ENCODE measurements at places on chromosomes 3 and 15.

DNA sequence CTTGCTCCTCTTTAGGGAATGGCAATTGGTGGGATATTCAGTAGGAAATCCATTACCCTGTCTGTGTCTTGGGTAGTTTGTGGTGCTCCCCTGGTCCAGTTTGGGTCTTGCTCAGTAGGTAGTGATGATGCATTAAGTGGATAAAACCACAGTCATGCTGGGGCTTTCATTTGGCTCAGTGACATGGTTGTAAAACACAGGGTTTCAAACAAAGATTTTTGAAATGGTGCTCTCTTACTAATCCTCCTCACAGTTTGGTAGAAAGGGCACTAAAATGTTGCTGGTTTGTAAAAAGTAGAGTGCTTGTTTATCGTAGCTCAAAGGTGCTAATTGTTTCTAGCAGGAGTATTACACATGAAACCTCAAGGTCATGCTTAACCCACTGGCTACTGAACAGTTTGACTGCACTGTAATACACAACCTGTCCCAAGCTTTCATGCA, 22.9 kb downstream of the BBX start:
- DNase-seq = no peak

DNA sequence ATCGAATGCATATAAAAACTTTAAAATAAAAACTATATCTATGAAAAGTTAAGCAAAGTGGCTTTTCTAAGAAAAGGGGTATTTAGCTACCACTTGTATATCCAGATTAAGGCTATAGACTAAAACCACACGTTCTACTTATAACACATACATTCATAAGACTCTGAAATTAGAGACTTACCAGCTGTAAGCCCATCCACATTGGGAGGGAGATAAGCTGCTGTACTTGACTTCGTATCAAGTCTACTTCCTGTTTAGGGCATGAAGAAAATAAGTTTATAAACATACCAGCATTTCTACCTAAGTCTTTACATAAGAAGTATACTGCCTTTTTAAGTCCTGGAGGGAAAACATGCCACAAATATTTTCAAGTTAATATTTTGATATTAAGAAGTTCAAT, 27.7 kb downstream of the AQR start:
- DNase-seq = no peak

- DNase-seq = no peak
Observed at GRCh38 chr3:150133293-150133692, 162.6 kb upstream of the PFN2 start.

DNA sequence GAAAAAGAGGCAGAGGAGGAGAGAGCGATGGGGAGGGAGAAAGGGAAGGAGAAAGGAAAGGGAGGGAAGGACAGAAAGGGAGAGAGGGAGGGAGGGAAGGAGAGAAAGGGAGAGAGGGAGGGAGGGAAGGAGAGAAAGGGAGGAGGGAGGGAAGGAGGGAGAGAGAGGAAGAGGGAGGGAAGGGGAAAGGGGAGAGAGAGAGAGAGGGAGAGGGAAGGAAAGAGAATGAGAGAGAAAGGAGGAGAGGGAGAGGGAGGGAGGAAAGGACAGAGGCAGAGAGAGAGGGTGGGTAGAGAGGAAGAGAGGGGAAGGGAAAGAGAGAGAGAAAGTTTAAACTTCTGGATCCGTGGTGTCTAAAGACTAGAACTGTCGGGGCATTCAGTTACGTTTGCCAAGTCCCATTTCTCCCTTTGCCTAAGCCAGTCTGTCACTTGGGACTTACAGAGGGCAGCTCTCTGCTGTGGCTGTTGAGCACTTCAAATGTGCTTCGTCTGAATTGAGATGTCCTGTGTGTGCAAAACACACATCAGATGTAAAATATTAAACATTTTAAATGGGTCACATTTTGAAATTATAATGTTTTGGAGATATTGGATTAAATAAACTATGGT, 62.6 kb downstream of the PLXNA1 start:
- no peak for DNase-seq

DNA sequence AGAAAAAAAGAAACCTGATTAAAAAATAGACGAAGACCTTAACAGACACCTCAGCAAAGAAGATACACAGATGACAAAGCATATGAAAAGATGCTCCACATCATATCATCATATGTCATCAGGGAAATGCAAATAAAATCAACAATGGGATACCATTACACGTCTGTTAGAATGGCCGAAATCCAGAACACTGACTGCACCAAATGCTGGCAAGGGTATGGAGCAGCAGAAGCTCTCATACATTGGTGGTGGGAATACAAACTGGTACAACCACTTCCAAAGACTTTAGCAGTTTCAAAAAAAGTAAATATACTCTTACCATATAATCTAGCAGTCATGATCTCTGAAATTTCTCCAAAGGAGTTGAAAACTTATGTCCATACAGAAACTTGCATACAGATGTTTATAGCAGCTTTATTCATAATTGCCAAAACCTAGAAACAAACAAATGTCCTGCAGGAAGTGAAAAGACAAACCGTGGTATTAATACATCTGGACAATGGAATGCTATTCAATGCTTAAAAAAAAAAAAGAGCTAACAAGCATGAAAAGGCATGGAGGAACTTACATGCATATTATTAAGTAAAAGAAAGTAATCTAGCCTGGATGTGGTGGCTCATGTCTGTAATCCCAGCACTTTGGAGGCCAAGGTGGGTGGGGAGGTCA, 107.4 kb downstream of the HES1 start:
- DNase-seq = no peak

- DNase-seq = no peak
Observed at GRCh38 chr3:38533285-38533976, 37.3 kb downstream of the EXOG start.

DNA sequence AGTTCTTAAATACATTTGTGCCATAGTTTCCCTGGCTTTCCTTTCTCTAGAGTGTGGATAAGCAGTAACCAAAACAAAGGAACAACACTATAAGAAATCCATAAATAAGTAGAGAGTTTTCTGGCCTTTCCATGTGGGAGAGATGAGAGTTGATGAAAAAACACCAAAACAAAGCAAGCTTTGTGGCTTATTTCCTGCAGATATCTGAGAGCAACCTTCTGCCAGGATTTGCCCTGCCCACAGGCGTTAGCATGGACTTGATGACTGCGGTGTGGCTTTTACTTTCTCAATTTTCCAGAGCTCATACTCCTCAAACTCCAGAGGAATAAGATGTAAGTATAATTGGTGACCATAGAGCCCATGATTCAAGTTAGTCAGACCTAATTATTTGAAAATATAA, 194.9 kb downstream of the RAP2B start:
- DNase-seq = no peak

- DNase-seq = no peak
Observed at GRCh38 chr15:36608180-36608579, 28.8 kb downstream of the CDIN1 start.

GRCh38 chr3:64351713-64352638, 126.7 kb upstream of the PRICKLE2 start:
- no peak for DNase-seq

DNA sequence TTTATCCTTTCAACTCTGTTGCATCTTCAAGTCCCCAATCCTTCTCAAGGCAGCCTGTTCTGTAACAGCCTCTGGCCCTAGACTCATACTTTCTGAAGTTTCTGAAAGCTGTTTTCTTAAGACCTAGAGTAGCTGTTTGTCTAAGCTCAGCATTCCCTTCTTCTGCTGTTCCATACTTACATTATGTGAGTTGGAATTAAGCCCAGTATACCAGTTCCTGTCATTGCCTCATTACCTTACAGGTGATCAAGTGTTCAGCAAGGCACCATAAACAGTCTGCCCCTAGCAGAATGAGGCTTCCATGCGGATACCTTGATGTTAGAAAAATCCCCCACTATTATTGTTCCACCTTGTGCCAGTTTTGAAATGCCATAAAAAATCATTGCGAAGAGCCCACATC, 180.6 kb downstream of the PLCL2 start:
- DNase-seq = no peak

DNA sequence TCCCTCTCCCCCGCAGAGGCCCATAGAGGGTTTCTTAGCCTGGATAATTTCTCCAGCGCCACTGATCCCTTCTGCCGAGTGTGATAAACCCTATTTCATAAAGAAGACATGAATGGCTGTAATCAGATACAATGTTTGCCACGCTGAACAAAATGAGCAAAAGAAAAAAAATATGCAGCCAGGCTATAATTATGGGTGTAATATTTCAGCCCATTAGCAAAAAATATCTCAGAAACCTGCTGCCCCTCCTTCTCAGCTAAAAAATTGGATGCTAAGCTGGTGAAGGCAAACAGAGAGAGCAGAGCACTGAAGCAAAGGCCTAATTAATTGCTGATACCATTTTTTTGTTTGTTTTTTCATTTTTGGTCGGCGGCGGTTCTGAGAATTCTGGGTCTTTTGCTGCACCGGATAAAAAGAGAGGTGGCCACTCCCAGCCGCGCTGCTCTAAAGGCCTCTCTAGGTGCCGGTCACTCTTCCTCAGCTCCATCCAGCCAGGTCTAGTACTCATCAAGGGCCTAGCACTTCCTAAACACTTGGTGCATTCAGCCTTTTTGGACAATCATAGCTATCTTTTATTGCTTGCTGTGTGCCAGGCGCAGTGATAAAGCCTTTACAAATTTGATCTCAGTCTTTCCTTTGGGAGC, 128.7 kb upstream of the TLE3 start:
- no peak for DNase-seq

GRCh38 chr3:45215466-45215865, 10.6 kb downstream of the TMEM158 start:
- DNase-seq = no peak

DNA sequence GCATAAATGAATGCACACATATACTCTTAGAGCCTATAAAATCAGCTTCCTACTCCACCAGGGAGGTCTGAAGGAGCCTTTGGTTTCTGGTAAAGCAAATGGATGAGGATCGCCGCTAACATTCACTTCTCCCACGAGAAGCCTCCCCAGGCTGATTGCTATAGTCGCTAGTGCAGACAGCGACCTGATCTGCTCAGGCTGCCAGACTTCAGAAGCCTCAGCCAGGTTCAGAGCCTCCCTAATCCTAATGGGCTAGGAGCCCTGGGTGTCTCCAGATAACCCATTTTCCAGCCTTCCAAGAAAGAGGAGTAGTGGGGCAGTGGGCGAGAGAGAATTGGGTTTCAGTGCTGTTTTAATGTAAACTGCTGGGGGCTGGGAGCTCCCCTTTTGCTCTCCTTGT, 35.4 kb downstream of the TPM1 start:
- DNase-seq = no peak

GRCh38 chr3:196994056-196994455, 25.4 kb upstream of the PIGZ start:
- DNase-seq = no peak

DNA sequence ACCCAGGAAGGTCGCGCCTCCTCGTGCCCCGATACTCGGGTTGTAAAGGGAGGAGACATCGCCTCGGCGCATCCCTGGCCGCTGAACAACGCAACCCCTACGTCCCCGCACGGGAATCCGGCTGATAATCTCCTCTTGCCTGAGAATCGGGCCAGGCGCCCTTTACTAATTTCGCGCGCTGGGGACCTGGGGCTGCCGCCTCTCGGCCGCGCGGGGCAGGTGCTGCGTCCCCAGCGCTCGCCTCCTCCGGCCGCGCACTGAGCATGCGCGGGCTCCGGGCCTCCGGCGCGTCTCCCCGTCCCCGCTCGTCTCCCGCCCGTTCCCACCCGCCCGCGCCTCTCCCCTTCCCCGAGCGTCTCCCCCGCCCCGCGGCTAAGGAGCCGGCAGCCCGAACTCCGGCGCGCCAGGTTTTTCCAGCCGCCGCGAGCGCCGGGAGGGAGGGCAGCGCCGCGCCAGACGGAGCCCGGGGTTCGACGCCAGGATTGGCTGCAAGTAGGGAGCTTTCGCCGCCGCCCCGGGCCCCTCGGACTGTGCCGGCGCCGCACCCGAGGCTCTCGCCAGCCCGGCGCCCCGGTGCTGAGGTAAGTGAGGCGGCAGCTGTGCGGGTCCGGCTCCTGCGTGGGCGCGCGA, at the start of gene CNTN4:
CNTN4 (plus strand) TSS at position 469 of the 630 bp plus-strand sequence.
- peak; percentile 14 for DNase-seq

GRCh38 chr3:154936196-154936595, 143.9 kb upstream of the MME start:
- no peak for DNase-seq

GRCh38 chr3:106342386-106342785, 473.6 kb upstream of the CBLB start:
- no peak for DNase-seq

DNA sequence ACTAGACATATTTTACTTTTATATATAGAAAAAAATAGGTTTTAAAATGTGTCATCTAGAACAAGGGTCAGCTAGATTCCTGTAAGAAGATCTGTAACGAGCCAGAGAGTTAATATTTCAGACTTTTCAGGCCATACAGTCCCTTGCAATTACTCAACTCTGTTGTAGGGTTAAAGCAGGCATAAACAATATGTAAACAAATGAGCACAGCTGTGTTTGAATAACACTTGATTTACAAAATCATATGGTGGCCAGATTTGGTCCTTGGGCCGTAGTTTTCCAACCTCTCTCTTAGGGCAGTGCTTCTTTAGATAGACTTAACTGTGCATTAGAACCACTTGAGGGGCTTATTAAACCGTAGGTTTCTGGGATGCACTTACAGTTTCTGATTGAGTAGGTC, 19.6 kb downstream of the LRRC57 start:
- DNase-seq = no peak

DNA sequence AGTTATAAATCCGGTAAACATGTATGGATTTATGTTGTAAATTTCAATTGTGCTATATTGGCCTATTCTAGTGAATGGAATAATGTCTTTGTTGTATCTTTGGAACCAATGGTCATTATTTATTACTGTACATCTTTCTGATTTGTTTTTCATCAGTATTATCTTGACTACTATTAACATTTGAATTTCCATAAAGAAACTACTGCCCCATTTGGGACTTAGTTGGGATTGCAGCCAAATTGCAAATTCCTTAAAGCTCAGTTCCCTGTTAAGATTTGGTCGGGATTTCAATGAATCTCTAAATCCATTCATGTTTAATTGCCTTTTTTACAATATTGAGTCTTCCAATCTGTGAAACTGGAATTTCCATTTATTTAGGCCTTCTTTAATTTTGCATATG, 822.4 kb upstream of the CADM2 start:
- DNase-seq = no peak

GRCh38 chr15:88568589-88568988, 22.1 kb upstream of the DET1 start:
- DNase-seq = no peak

- DNase-seq = no peak
Observed at GRCh38 chr15:75753145-75753544, 40.5 kb upstream of the CSPG4 start.

- DNase-seq = no peak
Observed at GRCh38 chr15:30033763-30034162, 49.0 kb upstream of the GOLGA8J start.
